ENCODE measurements at places on chromosomes 11 and 22.

DNA sequence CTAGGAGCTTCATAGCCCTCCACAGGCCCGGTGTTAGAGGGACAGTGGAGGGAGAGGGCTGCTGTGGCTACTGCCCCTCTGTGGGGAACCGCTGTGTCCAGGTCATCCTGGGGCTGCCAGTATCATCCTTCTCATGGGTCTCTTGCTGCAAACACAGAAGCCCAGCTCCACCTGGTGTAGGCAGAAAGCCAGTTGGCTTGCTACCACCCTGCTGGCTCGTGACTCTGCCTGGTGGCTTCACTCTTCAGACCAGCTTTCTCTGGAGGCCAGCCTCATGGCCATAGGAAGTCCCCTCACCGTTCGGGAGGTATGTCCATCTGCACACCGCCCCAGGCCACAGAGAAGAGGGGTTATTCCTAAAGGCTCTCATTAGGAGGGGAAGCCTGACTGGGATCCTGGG, 19.4 kb upstream of the SUSD2 start:
- no peak for DNase-seq

DNA sequence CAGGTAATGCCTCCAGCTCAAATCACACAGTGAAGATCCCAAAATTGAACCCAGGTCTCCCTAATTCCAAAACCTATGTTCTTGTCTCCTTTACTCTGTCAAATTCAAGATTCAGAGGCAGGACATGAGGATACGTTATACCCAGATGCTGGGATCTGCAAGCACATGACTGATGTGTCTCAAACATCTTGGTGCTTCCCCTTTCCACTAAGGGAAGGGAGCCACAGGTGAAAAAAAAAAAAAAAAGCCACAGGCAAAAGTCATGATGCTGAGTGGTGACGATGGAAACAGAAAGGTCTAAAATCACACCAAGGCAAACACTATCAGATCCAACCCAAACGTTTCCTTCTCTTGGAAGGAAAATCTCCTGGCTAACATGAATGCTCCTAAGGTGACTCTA, 24.0 kb downstream of the ABTB2 start:
- no peak for DNase-seq

GRCh38 chr22:36599771-36600170, 70.8 kb upstream of the EIF3D start:
- no peak for DNase-seq

DNA sequence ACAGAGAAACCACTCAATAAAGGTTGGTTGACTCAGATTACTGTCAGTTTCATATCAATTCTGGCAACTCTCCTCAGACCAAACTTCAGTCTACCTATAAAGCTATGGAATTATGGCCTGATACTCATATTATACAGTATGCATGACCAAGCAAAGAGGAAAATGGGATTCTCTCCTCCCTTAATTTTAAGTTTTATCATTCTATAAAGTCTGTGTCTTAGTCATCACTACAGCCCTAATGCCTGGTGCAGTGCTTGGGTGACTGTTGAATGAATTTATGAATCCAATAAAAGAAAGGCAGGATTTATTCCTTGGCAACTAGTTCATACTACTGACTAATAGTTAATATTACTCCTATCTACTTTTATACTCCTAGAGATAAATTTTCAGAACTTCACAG, 37.6 kb upstream of the GRAMD1B start:
- no peak for DNase-seq

GRCh38 chr11:56688554-56689100, 10.3 kb upstream of the OR9G1 start:
- no peak for DNase-seq

DNA sequence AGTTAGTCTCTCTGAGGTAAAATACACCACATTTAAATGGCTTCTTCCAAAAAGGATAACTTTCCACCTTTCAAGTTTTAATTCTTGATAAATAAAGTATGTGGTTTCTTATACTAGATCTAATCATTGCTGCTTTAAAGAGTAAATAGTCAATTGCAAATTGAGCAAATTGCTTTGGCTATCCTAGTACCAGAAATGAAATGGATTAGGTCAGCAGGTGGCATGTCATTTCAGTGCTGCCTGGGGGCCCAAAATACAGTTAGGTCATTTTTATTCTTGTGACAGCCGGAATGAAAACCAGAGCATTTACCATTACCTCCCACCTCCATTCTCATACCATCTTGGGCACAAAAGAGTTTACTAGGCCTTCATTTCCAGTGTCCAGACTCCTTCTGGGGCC, 70.2 kb downstream of the PHF21A start:
- no peak for DNase-seq

DNA sequence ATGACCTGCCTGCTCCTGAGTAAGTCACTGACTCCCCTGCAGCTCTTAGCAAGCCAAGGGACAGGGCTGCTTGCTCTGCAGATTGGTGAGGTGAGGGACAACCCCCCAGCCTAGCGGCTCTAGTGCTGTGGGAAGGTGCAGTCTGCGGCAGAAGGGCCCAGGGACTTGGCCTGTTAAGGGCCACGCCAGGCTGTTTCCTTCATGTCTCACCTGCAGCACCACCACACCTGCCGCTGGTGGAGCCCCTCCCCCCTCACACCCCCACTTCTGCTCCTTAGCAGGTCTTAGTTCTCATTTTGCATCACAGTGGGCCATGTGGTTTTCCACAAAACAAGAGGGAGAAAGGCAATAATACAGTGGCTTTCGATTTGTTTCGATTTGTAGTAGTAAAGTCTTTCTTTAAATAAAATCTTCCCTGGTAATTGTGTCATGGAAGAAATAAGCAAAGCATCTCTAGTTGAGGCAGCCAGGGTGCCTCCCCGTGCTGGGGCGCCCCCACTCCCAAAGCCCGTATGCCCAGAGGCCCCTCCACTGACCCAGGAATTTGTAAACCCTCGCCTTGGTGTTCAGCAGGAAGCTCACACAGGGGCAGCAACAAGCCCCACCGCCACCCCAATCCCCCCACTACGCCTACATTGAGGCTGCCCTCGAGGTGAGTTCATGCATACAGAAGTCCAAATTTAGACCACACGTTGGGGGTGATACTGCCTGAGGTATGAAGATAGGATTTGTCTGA, 86.5 kb upstream of the CLDN5 start:
- no peak for DNase-seq

DNA sequence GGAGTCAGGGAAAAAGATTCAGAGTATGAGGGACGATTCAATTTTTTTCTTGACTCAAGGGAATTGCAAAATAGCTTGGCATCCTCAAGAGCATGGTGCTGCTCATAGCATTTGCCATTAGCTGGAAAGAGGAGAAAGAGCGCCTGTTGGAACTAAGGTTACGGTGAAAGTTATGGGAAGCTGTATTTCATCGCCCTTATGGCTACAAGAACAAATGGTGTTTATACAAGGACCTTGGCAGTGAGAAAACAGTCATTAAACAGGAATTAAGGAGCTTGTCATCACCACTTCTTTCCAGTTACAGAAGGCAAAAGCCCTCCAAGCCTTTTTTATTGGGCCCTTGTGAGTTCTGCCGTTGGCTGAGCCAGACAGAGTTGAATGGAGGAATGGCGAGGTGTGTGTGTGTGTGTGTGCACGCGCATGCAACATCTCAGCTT, 74.2 kb downstream of the ALX4 start:
- DNase-seq: no peak

- no peak for DNase-seq
These were observed 28.3 kb downstream of the DRD2 start for GRCh38 chr11:113446938-113447337.

GRCh38 chr22:19022755-19023154, 86.7 kb upstream of the PRODH start:
- no peak for DNase-seq

GRCh38 chr11:33590441-33590840, 110.2 kb downstream of the C11orf91 start:
- no peak for DNase-seq

- DNase-seq: no peak
These were observed 35.9 kb upstream of the POU2AF1 start for GRCh38 chr11:111414936-111415335.

GRCh38 chr11:91860661-91861060, 364.0 kb upstream of the FAT3 start:
- DNase-seq: no peak

GRCh38 chr22:45187891-45188290, 24.2 kb downstream of the NUP50 start:
- no peak for DNase-seq

DNA sequence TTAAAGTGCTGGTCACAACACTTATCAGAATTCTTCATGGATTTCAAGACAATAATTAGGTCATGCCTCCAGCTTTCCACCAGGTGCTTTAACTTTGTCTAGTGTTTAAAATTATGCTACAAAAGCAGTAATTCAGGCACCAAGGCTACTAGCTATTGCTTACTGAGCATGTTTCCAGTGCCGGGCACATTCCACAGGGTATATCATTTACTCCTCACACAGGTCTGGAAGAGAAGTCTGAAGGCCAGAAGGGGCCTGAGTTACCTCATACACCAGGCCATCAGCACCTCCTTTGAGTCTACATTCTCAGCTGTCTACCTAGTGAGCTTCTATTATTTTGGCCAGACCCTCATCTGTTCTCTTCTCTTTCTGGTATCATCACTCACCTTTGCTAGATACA, 41.7 kb upstream of the LMO2 start:
- DNase-seq: no peak

DNA sequence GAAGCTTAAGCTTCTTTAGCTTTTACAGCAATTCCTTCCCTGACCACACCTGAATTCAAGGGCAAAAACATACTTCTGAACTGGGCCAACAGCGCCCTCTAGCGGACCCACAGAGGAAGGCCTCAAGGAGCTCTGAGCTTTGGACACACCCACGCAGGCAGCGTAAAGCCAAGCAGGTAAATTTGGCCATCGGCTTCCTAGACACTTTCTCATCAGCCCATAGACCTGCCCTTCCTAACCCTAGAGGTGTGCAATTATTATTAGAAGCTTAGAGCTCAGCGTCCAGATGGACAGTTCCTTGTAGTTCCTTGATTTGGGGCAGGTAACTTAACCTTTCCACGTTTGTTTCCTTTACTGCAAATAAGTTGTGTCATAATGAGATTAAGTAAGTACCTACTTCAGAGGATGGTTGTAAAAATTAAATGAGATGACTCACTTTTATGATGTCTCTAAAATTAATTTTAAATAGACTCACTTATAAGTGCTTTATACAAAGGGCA, 25.7 kb upstream of the HMGXB4 start:
- no peak for DNase-seq

DNA sequence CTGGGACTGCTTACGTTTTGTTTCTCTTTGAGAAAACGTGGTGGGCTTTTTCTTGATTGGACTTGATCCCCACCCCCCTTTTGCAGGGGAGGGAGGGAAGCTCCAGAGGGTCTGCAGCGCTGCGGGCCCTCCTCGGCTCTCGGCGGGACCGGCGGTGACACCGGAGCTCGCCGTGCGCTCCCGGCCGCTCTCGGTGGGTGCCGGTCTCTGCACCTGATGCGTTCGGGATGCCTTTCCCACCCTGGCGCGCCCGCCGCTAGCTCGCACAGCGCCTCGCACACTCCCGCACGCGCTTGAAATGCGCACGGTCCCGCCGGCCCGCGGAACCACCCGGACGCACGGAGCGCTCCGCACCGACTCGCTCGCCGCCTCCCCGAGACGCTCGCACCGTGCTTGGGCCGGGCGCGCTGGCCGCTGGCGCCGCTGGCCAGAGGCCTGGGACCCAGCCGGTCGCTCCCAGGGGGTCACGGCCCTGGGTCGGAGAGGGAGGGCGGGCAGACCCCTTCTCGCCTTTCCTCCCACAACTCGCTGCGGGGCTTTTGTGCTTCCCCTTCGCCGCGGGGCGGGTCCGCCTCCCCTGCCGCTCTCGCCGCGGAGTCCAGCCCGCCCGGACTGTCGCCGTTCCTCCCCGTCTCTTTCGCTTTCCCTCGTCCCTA, 1.0 kb downstream of the ZBTB16 start:
- DNase-seq: no peak

- DNase-seq: no peak
These were observed 43.6 kb upstream of the LINC01488 start for GRCh38 chr11:69437876-69438205.

- no peak for DNase-seq
These were observed 1.4 kb upstream of the PPARA start for GRCh38 chr22:46148816-46149511.

All from stimulated activated CD8-positive, alpha-beta memory T cell treated with anti-CD3 and anti-CD28 coated beads, Interleukin-4, amount 100 ng/mL, for 1 hour (primary cell).